Esophagus muscularis mucosa (tissue), 4 donors: ENCODE measurements at places on chromosomes 12 and 14. TPM values are rescaled to one million over a fixed set of nuclear protein-coding genes. Genes with fewer than 3 reads are reported as not detected.

The SOCS2 gene
- 46.7 TPM for total RNA-seq

The DLGAP5 gene
- not detected for total RNA-seq

The FOXM1 gene
- under 0.01 TPM for total RNA-seq

The AKAP3 gene
- total RNA-seq = 0.83 TPM

The KRT79 gene
- total RNA-seq = not detected

The KRT75 gene
- not detected for total RNA-seq

The DIP2B gene
- total RNA-seq = 19.7 TPM

The GDF11 gene
- total RNA-seq = 2.5 TPM

The OTOGL gene
- total RNA-seq = 1.6 TPM

GRCh38 chr12:27220988-27221345 is 23.1 kb upstream of the STK38L start:
- no peak overlapping the region for H3K4me3 ChIP-seq
- H3K27me3 ChIP-seq = no peaks in the 10 kb centered on the region
- peak overlapping the region; percentile 67 for H3K27ac ChIP-seq
- no peaks in the 10 kb centered on the region for H3K36me3 ChIP-seq
- H3K4me1 ChIP-seq = peaks cover 18% of the 10 kb centered on the region
- no peak for DNase-seq

- H3K27ac ChIP-seq = no peak overlapping the region
- H3K4me1 ChIP-seq = no peaks in the 10 kb centered on the region
- H3K36me3 ChIP-seq = no peaks in the 10 kb centered on the region
- no peak overlapping the region for H3K4me3 ChIP-seq
- DNase-seq = no peak
Measured at GRCh38 chr12:105451211-105451610, 120.7 kb downstream of the C12orf75 start.

GRCh38 chr12:40986001-40986400 is 202.1 kb upstream of the PDZRN4 start:
- no peak for DNase-seq
- H3K27ac ChIP-seq = no peak overlapping the region
- no peak overlapping the region for H3K4me3 ChIP-seq
- peaks cover 26% of the 10 kb centered on the region for H3K4me1 ChIP-seq
- no peaks in the 10 kb centered on the region for H3K27me3 ChIP-seq

DNA sequence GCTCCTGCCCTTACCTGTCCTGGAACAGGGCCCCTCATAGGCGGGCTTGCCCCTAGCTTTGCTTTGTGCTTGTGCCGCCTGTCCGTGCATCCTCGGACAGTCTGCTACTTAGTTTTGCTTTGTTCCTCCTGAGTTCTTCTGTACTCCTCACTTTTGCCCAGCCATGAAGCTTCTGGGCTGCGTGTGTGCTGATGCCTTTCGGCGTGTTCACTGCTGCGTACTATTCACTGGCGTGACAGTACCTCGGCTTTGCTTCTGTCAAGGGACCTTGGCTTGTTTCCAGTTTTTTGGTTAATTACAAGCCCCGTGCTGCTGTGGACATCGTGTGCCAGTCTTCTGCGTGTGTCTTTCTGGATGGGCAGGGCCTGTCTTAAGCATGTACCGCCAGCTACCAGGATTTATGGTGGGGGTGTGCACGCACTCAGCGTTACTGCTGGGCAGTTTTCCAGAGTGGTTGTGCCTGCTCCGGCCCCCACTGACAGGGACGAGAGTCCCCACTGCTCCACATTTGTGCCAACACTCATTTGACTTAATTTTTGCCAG is 2.5 kb downstream of the PACS2 start:
- no peaks in the 10 kb centered on the region for H3K36me3 ChIP-seq
- H3K4me3 ChIP-seq = peak overlapping the region; percentile 18
- DNase-seq = no peak
- peaks cover 43% of the 10 kb centered on the region for H3K4me1 ChIP-seq

- no peak overlapping the region for H3K27ac ChIP-seq
- H3K36me3 ChIP-seq = peaks cover 22% of the 10 kb centered on the region
- no peak for DNase-seq
- H3K4me1 ChIP-seq = no peaks in the 10 kb centered on the region
Measured at GRCh38 chr12:2998789-2999264, 39.6 kb downstream of the TEAD4 start.

GRCh38 chr12:118912697-118913270 is 68.6 kb upstream of the SRRM4 start:
- peaks cover 11% of the 10 kb centered on the region for H3K27me3 ChIP-seq
- H3K4me1 ChIP-seq = no peaks in the 10 kb centered on the region
- H3K27ac ChIP-seq = no peak overlapping the region
- no peak overlapping the region for H3K4me3 ChIP-seq

- DNase-seq = no peak
- no peaks in the 10 kb centered on the region for H3K36me3 ChIP-seq
- no peaks in the 10 kb centered on the region for H3K27me3 ChIP-seq
- H3K4me3 ChIP-seq = no peak overlapping the region
- H3K27ac ChIP-seq = no peak overlapping the region
Measured at GRCh38 chr12:31843398-31844095, 114.7 kb upstream of the AMN1 start.

DNA sequence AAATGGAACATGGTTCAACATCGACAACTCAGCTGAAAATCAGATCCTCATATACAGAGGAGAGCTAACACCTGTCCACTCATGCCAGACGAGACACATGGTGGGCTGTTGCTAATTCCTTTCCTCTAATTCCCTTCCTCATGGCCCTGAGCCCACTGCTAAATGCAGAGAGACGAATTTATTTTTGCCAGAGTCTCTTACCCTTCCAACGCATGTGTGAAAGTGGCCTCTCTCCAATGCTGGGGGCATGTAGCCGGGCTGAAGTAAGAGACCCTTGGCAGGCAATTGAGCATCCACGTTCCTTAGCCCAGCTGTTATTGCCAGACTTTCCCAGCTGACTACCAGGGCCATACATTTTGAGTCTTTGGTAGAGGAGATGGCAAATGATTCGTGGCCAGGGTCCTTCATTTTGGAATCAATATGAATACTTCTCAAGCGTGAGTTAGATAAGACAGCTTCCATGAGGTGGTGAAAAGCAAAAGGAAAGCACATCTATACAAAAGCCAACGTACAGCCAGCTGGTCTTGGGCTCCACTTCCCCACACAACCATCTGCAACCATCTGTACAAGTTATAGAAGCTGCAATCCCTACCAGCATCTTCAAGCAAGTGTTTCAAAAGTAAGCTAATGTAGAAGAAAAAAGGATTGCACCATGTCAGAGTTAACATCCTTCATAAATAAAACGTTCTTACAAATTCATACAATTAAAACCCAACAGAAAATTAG is 28.6 kb downstream of the CORO1C start:
- no peaks in the 10 kb centered on the region for H3K27me3 ChIP-seq
- peaks cover 95% of the 10 kb centered on the region for H3K4me1 ChIP-seq
- peak overlapping the region; percentile 94 for H3K27ac ChIP-seq
- H3K36me3 ChIP-seq = peaks cover 25% of the 10 kb centered on the region
- no peak overlapping the region for H3K4me3 ChIP-seq
- DNase-seq = peak; percentile 64

DNA sequence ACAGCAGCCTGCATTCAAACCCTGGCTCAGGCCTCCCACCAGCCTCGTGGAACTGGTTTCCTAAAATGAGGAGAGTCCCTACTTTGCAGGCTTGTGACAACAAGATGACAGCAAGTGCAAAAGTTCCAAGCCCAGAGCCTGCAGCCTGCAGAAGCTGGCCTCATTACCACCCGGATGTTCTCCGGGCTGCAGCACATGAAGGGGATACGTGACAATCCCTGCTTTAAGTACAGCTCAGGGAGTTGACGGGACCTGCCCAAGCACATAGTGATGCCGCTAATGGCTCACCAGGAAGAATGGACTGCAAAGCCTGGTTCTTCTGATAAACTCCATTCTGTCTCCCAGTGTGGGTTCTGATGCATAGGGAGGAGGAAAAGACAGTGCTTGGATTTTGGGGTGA is 15.0 kb downstream of the SSH1 start:
- H3K27me3 ChIP-seq = no peaks in the 10 kb centered on the region
- DNase-seq = no peak
- H3K4me3 ChIP-seq = no peak overlapping the region
- H3K36me3 ChIP-seq = peaks cover 18% of the 10 kb centered on the region

DNA sequence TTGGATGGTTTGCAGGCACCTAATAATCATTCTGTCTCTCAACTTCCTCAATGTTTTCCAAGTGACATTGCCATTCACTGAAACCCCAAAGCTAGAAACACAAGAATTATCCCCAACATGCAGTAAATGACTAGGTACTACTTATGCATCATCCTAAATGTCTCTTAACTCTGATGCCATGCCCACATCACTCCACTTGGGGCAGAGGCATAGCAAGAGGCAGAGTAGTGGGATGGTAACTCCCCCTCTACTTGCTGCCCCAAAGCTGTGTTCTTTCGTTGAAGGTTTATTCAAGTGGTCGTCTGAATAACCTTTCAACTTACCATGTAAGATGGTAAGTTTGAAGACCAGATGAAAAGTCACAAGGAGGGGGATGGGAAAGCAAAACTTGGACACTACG is 77.9 kb upstream of the SOX5 start:
- H3K4me3 ChIP-seq = no peak overlapping the region
- no peak for DNase-seq
- H3K27ac ChIP-seq = no peak overlapping the region
- H3K27me3 ChIP-seq = no peaks in the 10 kb centered on the region
